ENCODE measurements at places on chromosomes 1 and 21.
A peak's percentile ranks its signal among the peaks of the same experiment; 100 is the strongest.

DNA sequence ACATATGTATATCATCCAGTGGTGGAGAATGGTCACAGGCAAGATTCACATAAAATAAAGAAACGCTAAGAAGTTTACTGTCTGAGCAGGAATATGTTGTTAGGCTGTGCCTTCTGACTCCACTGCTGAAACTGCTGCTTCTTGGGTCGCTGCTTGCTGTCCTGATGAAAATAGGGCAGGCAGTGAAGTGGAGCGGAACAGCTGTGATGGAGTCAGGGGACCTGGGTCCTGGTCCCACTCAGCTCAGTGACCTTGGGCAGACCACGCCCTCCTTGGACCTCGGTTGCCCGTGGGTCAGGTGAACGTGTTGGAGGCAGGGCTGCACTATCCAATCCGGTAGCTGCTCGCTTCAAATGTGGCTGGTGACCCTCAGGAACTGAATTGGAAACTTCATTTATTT lies 33.4 kb upstream of the IFFO2 start:
- no peak for DNase-seq

DNA sequence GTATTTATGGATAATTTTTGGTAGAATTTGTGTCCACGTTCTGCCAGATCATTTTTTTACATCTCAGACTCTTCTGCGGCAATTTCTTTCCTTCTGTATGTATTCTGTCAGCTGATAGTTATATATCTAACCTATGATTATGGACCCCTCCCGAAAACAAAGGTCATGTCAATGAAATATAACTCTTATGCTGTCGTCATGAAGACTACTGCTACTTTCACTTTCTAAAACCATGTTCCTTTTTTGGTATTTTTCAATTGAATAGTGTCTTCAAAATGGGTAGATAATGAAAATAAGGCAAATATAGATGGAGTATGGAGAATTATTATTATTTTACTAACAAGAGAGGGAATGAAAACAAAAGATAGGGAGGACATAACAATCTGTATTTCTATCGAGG lies 3.2 kb downstream of the ANGPTL1 start:
- DNase-seq, result peak; percentile 7

- DNase-seq, result no peak
These were observed at the start of gene IVL for GRCh38 chr1:152907686-152908601. Gene IVL, plus strand, starts transcription at chr1:152908546. Its CDS starts 1,252 bp downstream, at chr1:152909798.

GRCh38 chr1:230317823-230318819 lies 108.0 kb downstream of the PGBD5 start:
- DNase-seq, result no peak

- no peak for DNase-seq
These were observed 9.3 kb upstream of the SFN start for GRCh38 chr1:26853600-26853999.

DNA sequence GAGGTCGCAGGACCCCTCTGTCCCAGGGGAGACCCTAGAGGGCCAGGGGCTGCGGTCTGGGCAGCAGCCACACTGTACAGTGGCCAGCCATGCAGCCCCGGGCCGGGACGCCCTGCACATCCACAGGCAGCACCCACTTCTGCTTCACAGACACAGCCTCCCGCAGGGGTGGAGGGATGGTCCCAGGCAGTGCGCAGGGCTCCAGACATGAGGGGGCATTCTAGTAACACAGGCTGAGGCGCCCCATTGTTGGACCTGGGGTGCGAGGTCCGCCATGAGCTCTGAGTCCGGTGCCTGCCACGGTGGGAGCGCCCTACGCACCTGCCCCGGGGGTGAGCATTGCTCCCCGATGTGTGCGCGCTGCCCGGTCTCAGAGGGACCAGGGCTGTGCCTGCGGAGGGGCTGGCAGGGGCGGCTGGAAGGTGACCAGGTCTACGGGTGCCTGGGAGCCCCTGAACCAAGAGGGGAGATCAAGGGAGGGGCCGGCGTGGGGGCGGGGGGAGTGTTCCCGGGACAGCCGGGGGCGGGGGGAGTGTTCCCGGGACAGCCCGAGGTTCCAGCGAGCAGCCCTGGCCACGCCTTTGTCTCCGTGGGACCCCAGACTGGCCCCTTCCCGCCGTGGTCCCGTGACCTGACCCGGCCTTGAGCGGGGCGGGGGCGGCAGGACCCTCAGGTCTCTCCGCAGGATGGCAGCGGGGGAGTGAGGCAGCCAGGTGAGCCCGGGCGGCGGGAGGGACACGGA lies 4.5 kb downstream of the MMEL1 start:
- DNase-seq, result no peak

Measured in AML-193 (cell line).